ENCODE measurements at places on chromosomes 12 and 14.

DNA sequence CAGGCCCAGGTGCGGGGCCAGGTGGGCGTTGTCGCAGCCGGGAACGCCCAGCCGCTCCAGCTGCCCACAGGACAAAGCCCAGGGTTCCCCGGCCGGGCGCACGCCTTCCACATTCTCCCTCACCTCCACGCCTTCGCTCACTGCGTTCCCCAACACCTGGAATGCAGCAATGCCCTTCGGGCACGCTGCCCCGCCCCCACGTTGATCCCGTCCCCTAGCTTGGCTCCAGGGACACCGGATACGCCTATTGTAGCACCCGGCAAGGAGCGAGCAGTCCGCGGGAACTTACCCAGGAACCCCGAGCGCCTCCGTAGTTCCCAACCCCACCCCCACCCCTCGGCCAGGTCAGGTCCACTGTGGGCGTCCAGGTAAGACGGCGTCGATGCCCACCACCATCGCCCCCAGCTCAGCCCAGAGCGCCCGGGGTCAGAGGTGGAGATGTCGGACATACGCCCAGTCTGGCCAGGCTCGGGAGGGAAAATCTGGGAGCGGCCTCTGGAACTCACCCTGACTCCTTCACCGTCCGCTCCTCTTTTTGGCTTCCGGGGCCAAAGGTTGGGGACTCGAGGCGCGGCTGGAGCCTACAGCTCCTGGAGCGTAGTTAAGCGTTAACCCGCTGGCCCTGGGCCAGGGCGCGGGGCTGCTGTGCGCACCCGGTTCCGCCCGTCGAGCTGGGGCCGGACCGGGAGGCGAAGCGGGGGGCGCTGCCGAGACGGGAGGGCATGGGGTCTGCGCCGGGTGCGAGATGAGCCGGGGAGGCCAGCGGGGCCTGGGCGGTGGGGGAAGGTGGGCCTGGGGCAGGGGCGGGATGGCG, 594 bp upstream of the CEP170B start:
- DNase-seq: no peak

DNA sequence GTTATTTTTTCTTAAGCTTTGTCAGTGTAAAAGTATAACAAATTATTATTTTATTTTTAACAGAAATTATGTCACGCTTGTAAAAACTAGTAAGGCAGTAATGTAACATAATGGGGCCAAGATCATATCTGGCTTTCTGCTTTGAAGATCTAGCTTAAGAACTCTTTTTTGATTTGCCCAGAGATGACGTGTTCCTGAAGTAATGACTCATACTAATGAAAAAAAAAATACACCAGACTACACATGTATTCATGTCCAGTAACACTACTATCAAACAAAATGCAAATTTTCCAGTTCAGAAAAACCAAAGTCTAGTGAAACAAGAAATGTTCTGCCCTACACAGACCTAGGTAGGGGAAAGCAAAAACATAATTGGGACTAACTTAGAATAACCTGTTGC, 432.2 kb upstream of the ATXN7L3B start:
- DNase-seq: peak; percentile 3

- peak; percentile 9 for DNase-seq
These were observed 664.7 kb downstream of the SLC6A15 start for GRCh38 chr12:84247931-84248330.

GRCh38 chr12:49792976-49793580, 35.1 kb downstream of the NCKAP5L start:
- no peak for DNase-seq

GRCh38 chr12:80778005-80778541, 61.4 kb downstream of the MYF5 start:
- DNase-seq: peak; percentile 93

DNA sequence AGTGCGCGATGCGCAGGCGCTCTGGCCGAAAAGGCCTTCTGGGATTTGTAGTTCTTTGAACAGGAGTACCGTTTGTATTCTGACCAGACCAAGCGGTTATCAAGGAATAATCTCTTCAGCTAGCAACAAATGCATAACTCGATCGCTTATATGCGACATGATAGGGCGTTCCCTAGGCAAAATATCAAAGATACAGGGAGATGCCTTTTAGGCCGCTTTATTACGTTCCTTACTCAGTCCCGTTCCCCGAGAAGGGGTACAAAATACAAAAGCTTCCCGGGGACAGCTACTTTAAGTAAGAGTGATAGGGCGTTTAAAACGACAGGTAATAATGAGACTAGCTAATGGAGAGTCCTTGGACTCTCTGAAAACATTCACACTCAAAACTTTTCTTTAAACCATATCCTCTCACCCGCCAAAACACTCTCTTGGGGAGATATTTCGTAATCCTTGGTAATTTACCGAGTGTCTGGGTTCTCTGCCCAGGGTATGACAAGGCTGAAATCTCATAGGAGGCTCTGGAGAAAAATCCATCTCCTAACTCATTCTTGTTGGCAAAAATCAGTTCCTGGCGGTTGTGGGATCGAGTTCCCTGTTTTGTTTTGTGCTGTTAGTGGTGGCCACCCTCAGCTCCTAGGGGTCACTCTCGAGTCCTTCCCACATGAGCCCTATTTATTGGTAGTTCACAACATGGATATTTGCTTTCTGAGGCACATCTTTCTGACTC, 412 bp upstream of the SNW1 start:
- peak; percentile 97 for DNase-seq

DNA sequence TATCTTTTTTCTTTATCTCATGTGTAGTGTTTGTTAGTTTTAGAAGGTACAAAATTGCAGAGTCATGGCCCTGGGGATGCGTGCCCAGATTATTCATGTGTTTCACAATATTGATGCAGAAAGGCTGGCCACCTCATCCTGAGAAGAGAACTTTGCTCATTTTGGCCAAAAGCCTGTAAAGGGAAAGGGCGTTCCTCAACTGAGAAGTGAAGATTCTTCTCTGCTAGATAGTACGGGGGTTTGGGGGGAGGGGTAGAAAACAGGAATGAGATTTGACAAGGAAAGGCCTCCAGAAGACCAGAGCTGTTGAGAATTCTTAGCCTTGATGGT, 1.7 kb downstream of the MGST1 start:
- peak; percentile 96 for DNase-seq

- DNase-seq: no peak
These were observed 251.5 kb downstream of the RMST start for GRCh38 chr12:97714107-97714563.

GRCh38 chr12:27965411-27965810, 7.1 kb downstream of the PTHLH start:
- peak; percentile 54 for DNase-seq

DNA sequence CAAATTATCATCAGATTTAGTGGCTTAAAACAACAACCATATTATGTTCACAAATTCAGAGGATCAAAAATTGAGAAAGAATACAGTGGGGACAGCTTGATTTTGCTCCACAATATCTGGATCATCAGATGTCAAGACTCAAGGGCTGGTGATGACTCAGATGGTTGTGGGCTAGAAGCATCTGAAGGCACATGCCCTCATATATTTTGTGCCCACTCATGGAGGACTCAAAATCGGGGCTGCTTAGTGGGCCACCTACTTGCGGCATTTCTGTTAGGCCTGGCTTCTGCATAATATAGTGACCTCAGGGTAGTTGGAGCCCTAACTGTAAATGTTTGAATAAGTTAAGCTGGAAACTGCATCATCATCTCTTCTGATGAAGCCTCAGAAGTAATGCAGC, 584.5 kb downstream of the SLC16A7 start:
- no peak for DNase-seq

- no peak for DNase-seq
These were observed 12.6 kb downstream of the EFCAB11 start for GRCh38 chr14:89941830-89942377.

DNA sequence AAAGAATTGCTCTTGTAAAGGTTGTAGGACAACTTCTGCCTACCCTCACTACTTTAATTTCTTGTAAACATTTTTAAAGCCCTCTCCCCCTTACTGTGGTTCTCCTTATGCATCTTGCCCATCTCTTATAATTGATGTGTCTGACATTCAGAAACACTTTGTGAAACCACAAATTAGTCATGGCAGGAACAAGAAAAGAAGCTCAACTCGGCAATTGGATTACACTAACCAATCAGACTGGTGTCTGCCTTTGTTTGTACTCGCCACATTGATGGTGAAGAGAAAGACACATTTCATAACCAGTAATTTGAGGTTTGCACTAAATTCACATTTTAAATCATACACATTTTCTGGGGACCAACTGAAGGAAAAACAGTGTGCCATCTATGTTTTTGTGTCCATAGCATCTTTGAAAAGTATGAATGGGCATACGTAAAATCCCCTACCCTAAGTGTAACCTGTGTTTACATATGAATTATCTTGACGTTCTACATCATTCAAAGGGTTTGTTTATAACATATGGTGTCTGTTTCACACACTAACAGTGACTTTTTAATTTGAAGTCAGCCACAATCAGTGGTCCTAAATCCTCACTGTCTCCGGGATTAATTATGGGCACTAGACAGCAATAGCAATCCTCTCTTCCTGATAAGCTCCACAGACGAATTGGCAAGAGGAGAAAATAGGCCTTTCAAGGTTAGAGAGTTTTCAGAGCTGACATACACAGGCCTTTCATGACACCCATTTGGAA, 49.9 kb downstream of the OTX2 start:
- no peak for DNase-seq

GRCh38 chr14:102280376-102280962, 24.5 kb downstream of the MOK start:
- peak; percentile 98 for DNase-seq

DNA sequence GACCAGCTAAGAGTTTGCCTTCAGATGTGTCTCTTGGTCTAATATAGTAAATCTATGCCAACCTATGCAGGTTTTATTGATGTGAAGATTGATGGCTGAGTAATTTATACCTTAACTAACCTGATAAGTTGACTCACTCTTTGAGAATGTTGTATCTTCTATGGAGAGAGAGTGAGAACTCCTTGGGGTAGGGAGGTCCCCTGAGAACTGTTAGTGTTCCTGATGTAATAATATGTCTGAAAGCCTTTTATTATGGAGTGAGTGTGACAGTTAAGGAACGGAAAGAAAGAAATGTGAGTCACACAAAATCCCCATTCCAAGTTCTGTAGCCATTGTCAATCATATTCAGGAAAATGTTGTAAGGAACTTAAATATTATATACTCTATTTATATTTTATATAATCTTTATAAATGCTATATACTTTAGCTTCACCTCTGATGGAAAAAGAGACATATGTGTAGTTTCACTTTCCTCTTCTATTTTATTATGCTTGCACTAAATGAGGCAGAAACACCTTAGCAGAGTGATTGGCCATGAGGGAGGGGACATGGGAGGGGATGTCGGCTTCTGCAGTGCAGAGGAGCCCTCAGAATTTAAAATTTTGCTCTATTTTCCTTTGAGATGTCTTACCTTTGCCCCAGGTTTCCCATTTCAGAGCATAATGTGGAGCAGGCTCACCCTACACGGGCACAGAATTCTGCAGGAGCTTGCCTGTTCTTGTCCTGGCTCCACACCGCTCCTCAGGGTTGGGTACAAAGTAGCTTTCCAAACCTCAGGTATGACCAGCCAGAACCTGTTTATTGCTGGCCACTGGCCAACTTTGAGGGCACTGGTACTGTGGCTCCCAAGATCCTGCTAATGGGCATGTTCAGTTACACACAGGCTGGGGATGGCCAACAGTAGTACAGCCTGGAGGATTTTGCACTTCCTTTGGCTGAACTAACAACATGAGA, 57.7 kb downstream of the ARF6 start:
- DNase-seq: no peak

DNA sequence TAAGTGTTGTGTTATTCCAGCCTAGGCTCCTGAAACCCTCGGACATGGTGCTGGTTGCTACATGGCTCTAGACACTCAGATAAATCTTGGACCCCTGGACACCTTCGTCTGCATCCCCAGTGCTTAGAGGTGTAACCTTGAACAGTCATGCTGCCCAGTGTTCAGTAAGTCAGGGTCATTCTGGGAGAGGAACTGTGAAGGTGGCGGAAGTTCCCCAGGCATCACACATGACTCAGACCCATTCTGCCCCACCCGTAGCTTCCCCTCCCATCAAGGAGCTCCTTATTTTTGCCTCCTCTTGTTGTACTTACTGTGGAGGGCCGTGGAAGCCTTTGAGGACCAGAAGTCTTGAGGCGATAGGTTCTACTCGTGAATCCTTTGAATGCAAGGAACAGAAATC, 18.1 kb upstream of the SSPN start:
- DNase-seq: no peak

DNA sequence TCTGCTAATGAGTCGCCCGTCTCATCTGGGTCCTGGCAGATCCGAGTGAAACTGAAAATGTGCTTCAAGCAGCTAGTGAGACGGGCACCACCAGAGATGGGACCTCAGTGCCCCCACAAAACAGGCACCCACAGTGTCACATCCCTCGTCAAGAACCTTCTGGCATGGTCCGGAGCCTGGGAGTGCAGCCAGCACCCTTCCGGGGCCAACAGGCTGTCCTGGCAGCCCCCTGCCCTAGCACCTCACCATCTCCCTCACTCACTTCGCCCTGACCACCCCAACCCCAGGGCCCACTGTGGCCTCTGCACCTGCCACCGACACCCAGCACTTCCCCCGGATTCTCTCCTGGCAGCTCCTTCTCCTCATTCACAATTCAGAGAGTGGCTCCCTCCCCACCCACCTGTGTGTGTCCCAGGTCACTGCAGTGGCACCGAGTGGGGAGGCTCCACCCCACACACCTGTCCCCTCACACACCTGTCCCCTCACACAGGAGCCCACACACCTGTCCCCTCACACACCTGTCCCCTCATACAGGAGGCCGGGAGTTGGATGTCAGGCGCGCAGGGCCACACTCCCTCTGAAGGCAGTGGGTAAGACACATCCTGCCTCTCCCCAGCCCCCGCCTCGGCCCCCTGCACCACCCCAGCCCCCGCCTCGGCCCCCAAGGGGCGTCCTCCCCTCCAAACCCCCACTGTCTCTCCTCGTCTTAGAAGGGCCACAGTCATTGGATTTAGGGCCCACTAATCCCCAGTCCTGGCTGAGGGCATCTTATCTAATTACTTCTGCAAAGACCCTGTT, 7.9 kb downstream of the GALNT9 start:
- DNase-seq: no peak

DNA sequence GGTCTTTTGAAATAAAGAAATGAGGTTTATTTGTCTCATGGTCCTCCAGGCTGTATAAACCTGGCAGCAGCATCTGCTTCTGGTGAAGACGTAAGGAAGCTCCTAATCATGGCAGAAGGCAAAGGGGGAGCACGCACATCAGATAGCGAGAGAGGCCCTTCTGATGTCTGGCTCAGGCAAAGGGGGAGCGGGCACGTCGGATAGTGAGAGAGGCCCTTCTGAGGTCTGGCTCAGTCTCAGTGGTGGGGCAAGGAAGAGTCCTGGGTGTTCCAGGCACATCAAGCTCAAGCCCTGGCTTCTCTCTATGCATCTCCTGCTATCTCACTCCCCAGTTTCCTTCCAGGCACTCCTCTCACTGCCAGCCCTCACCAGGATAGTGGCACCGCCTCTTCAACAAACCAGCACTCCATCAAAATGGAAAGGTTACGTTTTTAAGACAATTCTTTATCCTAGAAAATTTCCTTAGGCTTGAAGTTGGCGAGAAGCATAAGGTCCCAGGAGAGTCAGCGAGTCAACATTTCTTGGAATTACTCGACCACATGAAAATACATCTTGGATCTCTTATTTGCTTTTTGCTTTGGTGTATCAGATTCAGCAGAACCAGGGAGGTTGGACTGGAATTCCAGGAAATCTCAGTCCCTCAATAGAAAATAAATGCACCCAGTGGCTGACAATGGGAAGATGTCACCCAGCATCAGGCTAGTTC, 189.6 kb upstream of the TMEM132C start:
- no peak for DNase-seq

GRCh38 chr14:68877993-68878575, 85.2 kb upstream of the ZFP36L1 start:
- DNase-seq: no peak

GRCh38 chr14:37343307-37344094, 145.8 kb downstream of the MIPOL1 start:
- DNase-seq: peak; percentile 9

GRCh38 chr14:54568821-54569595, 2.1 kb downstream of the SAMD4A start:
- DNase-seq: peak; percentile 57

Measured in choroid plexus epithelial cell (primary cell).